ENCODE measurements at places on chromosomes 3 and 15.

DNA sequence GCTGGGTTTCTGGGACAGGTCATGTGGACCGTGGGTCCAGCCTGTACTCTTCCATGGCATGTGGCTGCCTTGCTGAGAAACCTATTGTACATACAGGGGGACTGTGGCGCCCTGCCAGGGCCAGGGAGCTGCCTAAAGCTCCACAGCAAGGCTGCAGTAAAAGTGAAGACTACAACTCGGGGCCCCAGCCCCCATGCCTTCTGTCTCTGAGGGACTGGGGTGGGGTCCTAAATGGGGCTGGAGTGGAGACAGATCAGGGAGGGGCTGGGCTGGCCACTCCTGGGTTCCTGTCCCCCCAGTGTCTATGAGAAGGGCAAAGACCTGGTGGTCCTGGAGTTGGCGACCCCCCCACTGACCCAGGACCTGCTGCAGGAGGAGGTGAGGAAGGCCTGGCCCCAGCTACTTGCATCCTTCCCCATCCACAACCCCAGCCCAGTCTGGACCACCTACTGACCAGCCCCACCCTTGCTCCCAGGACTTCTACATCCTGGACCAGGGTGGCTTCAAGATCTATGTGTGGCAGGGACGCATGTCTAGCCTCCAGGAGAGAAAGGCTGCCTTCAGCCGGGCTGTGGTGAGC, 7.3 kb downstream of the VILL start:
- DNase-seq: no peak

DNA sequence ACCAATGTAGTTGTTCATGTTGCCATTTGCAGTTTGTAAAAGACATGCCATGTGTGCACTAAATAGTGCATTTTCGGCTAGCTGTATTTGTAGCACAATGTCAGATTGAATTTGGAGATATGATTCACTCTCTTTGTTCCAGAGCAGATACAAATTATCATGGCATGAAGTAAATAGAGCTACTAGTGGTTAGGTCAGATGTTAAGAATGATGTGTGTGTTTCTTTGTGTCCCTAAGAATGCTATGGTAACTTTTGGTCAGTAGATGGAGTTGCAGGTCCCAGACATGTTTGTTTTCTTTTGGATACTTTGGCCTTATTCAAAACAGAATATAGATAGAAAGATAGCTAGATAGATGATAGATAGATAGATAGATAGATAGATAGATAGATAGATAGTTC, 595.8 kb downstream of the NLGN1 start:
- DNase-seq: no peak

DNA sequence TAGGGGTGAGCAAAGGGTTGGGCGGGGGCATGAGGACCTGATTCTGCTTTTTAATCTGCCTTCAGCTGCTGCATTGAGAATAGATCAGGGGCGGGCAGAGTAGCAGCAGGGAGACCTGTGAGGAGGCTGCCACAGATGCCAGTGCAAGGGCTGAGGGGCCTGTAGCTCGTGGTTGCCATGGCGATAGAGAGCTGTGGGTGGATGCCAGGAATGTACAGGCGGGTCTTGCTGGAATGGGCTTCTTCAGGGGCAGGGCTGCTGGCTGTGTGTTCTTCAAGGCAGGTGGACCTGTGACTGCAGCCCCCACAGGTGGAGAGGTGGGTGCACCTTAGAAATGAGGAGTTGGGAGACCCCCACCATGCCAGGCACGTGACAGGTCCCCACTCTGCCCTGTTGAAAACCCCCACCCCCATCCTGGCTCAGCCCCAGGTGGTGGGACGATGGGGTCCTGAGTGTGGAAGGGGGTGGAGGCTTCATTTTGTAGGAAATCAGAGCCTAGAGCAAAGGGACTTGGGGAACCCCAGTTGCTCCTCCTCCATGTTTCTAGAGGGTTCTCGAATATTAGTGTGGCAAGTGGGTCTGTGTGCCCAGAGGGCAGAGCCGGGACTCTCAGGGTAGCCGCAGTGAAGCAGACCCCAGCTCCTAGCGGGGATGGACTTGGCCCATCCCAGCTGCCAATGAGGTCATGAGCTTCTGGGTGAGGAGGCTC, 38.3 kb downstream of the SLC6A6 start:
- DNase-seq: no peak

DNA sequence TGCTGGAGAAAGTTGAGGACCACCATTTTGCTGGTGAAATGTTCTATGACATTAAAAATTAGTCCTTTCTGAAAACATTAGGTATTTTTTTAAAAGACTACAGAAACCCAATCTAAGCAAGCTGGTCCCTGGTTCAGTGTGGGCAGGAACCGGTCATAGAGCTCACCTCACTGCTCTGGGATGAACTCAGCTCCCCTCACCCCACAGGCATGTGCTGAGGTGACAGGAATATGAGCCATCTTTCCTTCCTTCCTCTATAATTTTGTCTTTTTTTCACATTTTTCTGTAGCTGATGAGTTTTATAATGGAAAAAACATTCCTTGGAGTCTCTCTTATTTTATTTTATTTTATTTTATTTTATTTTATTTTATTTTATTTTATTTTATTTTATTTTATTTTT, 8.2 kb upstream of the LRRC15 start:
- DNase-seq: no peak

- DNase-seq: no peak
Measured at GRCh38 chr15:23538648-23539047, 26.8 kb upstream of the MKRN3 start.

- peak; percentile 75 for DNase-seq
Measured at GRCh38 chr15:94412979-94413746, 181.8 kb downstream of the MCTP2 start.

- no peak for DNase-seq
Measured at GRCh38 chr3:43413676-43414368, 127.5 kb downstream of the SNRK start.

GRCh38 chr3:124513610-124513997, 216.6 kb upstream of the UMPS start:
- no peak for DNase-seq

DNA sequence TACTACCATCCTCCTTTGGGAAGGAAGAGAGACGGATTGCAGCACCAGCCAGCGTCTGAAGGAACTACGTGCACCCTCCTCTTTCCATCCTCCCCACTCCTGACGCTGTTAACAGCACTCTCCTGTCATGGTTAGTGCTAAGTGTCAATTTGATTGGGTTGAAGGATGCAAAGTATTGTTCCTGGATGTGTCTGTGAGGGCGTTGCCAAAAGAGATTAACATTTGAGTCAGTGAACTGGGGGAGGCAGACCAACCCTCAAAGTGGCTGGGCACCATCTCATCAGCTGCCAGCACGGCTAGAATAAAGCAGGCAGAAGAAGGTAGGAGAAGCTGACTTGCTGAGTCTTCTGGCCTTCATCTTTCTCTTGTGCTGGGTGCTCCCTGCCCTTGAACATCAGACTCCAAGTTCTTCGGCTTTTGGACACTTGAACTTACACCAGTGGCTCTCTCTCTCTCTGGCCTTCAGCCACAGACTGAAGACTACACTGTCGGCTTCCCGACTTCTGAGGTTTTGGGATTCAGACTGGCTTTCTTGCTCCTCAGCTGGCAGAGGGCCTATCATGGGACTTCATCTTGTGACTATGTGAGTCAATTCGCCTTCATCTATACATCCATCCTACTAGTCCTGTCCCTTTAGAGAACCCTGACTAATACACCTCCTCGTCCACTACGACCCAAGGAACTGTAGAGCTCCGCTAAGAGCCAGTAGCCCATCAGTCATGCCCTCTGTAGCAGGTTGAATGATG, 128.2 kb upstream of the HES1 start:
- DNase-seq: no peak

DNA sequence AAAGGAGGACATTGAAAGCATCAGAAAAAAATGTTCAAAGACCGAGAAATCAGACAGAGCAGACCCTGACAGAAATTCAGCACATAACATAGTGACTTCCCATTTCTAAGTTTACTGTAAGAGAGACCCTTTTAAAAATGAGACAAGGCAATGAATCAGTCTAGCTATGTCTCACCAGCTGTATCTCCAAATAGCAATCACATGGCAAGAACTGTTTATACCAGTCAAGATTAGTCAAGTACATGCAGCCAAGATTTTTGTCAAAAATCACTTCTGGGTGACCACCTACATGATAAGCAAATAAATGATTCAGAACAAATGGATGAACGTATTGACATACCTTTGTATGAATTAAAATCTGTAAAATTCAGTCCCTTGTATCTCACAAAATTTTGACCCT, 138.0 kb downstream of the DTWD1 start:
- DNase-seq: no peak

- DNase-seq: no peak
Measured at GRCh38 chr3:151203051-151203420, at the start of gene GPR171. TSS of gene GPR171 (minus strand) at chr3:151203216. CDS start at chr3:151199386, 3,830 bp downstream.

DNA sequence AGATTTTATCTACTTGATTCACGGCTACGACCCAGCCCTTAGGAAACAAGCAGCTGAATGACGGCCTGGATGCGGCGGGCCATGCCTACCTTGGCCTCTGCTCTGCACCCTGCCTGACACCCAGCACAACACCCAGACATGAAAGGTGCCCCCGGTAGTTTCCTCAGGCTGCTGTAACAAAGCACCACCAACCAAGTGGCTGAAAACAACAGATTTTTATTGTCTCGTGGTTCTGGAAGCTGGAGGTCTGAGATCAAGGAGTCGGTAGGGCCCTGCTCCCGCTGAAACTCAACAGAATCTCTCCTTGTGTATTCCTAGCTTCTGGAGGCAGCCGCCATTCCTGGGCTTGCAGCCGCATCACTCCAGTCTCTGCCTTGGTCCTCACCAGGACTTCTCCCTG, 111.7 kb downstream of the ADCY5 start:
- DNase-seq: no peak

DNA sequence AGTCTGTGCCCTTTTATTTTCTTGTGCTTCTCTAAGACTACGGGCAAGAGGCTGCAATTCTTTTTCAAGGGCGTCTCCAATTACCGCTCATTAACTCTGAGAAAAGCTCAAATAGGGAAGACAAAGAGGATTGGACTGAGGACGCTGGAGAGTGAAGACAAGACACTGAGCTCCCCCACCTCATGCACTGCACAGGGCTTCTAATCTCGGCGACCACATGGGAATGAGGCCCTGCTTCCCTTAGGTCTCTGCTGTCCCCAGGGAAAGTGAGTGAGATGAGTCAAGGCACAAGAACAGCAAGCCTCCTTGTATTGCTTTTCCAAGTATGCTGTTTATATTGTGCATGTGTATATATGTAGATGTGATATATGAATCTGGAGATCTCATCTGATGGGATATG, 392.2 kb upstream of the CFAP20DC start:
- no peak for DNase-seq

- DNase-seq: no peak
Measured at GRCh38 chr15:100249096-100249815, 92.5 kb downstream of the ADAMTS17 start.

DNA sequence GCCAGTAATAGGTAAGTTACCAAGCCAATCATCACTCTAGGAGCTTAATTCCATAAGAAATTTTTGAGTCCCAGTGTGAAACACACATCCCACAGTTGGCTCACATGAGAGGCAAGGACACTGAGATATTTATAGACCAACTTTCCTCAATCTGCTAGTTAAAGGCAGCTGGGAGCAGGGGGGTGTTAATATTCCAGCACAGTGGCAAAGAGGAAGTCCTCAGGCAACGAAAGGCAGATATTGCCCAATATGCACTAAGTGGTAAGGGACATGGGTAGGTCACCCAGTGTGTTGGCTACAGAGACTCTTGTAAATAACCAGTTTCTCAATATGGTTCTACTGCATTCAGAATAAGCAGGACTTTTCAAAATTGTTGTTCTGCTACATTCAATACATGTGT, 61.0 kb downstream of the TOP2B start:
- DNase-seq: no peak

- no peak for DNase-seq
Measured at GRCh38 chr3:98730338-98730737, 32.8 kb upstream of the ST3GAL6 start.

GRCh38 chr3:193960487-193961274, 175.3 kb upstream of the HES1 start:
- no peak for DNase-seq

- no peak for DNase-seq
Measured at GRCh38 chr3:132037581-132037980, 2.8 kb upstream of the CPNE4 start.

DNA sequence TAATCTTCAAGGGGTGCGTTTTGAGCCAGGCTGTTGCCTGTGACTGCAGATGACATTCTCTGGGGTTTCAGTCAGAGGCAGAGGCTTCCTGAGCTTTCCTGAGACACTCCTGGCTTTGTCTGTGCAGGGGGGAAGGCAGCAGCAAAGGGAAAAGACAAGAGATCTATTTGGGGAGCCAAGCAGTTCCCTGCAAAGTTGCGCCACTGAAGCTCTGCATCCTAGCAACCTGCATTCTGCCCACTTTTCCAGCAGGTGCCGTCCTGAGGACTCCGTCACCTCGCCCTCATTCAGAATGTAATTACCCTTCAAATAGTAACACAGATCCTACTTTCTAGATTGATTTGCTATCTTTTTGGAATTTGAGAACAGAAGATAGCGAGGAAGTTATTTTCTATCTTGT, 1.9 kb upstream of the TMEM158 start:
- no peak for DNase-seq

DNA sequence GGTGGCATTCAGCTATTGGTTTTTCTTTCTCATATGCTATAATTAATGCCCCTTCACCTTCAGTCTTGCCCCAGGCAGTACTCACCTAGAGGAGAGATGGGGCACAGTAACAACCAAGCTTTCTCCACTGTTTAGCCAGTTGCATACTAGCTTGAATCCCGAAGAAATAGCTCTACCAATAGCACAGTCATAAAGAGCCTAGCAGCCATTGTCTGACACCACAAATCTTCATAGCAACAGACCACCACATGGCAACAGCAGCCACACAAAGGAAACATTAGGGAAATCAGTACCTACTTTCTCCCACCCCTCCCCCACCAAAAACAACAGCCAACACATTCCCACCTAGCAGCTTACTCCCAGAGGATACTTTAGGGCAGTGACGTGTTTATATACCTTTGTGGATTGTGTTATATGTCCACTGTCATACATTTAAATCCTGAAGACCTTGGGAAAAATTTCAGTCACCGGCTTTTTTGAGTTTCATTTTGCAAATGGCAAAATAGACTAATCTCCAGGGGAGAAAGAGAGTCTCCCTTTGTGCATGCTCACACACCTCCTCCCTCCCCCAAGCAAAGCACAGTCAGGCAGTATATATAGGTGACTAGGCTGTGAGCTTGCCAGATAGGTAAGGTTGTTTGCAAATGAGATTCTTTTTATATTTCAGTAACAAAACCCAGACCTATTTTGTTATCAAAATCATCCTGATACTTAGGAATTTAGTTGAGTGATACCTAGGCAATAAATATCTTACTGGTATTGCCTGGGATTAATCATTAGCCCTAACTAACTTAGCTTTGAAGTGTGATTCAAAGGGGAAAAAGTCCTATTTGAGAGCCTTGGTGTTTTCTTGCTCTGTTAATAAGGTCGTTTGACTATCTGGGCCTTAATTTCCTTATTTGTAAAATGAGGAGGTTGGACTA, 140.6 kb downstream of the RBPMS2 start:
- DNase-seq: no peak

- DNase-seq: peak; percentile 61
Measured at GRCh38 chr15:45205192-45205591, 17.4 kb upstream of the SHF start.

DNA sequence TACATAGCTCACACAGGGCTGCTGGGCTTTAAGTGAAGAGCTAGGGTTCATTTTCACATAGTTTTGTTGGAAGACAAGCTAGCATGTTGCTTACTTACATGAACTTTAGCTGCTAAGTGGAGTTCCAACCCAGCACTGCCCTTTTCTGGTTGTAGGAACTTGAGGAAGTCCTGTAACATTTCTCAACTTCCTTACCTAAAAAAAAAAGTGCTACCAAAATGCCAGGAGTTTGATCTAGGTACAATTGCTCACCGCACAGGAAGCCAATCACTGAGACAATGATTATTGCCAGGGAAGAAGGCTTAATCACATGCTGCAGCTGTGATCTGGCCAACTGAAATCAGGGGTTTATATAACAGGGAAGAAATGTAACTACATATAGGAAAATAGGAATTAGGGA, 52.8 kb downstream of the IL12A start:
- DNase-seq: no peak

Data from B cell (primary cell).